SHP77 (cell line): ENCODE measurements at places on chromosomes 4 and X.

DNA sequence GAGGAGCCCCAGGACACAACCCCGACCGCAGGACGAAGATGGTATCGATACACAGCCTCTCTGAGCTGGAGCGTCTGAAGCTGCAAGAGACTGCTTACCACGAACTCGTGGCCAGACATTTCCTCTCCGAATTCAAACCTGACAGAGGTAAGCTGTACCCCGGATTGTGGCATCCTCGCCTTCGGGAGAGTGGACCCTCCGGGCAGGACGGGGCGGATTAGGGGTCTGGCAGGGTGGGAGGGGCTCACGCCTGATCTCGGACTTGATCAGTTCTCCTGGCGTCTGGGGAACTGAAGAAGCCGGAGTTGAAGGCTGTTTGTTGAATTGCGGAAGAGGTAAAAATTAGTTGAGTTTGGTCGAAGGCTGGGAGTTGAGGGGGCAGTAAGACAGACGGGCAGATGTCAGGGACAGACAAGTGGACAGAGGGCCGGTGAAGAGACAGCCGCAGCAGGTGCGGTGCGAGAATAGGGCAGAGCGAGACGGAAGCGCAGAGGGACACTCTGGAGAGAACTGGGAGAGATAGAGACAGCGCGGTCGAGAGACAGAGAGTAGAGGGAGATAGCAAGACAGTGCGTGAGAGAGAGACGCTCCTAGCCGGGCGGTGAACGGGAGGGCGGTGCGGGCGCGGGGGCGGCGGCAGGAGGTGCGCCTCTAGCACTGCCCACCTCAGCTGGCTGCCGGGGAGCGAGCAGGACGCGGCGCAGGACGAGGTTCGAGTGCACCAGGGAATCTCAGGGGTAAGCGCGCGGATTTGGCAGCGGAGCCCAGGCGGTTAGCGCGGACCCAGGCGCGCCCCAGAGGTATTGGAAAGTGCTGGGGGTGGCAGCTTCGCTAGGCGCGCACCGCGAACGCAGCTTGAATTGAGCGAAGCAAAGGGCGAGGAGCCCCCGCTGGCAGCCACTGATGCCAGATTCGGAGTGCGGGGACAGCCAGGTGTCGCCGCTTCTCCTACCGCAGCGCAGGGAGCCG, 23.9 kb downstream of the ARHGAP36 start:
- no peak for DNase-seq

GRCh38 chr4:48024522-48024921, 8.0 kb downstream of the NIPAL1 start:
- no peak for DNase-seq

DNA sequence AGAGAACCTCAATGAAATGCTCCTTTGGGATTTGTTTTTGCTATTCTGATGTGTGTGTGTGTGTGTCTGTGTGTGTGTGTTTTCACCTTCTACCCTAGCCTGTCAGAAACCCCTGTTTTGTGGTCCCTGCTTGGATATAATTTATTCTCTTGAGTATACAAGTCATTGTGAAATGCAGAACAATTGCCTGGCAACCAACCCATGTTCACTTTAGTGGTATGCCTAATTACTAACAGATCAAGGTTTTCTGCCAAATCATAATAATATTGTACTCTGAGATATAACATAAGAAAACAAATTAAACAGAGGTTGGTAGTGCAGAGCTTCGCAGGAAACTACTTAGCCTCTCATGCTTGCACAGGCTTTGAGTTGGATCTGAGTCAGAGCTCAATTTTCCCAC, 7.0 kb upstream of the TET2 start:
- no peak for DNase-seq

DNA sequence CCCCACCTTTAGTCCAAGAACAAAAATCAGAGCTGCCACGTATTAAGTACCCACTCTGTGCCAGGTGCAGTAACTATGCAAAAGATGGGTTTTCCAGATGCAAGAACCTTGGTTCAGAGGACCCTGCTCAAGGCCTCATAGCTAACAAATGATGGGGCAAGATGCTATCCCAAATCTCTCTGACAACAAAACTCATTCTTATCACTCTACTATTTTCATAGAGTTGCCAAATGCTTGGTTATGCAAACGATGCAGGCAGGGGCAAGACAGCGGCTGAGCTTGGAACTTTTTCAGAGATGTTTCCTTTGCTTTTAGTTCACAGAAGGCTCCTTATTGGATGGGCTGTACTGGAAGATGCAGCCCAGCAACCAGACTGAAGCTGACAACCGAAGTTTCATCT, 30.5 kb downstream of the PKD2 start:
- DNase-seq, result no peak

GRCh38 chr4:102219129-102219528, 126.2 kb downstream of the SLC39A8 start:
- no peak for DNase-seq

DNA sequence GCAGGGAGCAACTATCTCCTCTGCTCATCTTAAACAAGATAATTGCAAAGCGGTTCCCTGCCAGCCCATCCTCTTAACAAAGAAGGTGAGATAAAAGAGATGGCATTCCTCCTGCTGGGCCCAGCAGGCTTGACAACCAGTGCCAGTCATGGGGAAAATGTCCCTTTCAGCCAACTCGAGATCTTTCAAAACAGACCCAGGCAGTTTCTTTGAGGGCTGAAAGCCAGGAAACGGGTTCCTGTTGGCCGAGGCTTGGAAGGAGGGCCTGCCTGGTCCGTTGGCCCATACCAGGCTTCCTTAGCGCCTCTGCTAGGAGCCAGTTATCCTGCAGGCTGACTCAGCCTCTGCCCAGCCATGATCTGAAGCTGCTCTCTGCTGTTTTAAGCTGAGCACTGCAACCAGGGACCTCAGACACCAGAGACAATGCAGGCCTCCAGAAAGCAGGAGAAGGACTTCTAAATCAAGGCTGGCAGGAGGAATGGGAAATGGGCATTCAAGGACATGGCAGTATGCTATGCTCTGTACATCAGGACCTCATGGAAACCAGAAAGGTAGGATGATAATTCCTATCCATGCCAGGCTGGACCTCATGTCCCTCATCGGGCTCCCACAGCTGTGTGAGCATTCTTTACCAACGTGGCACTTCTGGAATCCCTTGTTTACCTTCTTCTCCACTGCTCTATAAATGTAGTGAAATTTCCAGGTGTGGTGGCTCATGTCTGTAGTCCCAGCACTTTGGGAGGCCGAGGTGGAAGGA, 42.4 kb upstream of the SLC2A9 start:
- peak; percentile 0 for DNase-seq

DNA sequence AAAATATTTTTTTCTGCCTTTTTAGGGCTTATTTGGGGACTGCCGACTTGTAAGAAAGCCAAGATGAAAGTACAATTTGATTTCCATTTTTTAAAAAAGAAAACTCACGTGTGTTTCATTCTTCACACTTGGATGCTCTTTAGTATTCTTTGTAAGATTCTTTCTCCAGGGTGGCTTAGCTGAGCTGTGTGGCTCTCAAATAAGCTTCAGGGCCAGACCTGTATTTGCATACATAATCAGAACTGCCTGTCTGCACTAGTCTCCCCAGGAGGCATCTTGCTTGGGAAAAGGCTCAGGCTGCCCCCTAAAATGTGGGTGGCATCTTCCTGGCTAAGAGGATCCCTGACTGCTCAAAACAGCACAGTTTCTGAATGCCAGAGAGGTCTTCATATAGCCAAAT, 498.4 kb downstream of the MID1IP1 start:
- no peak for DNase-seq

DNA sequence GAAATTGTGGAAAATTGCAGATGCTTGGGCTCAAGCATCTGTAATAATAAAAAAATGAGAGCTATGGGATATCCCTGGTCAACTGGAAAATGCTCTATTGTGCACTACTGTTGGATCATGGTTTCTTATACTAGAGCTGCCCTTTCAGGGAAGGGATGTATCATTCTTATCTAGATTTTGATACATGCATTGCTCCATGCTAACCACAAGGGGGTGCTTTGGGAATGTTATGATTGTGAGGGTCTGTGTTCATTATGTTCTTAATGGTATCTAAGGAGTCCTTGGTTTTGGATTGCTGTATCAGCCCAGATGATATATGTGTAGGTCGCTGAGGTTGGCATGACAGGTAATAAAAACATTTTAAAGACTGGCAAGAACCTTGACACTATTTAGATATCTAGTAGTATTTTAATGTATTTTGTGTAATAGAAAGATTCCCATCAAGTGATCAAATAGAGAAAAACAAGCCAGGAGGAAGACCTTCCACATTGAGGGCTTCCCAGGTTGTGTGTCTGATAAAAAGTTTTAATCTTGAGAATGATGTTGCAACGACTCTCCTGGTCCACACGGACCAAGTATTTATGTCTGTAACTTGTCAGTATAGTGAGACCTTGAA, 49.2 kb upstream of the TLR2 start:
- DNase-seq, result no peak

GRCh38 chr4:80007745-80008149, 65.3 kb downstream of the ANTXR2 start:
- DNase-seq, result no peak

GRCh38 chr4:40990236-40990898, 224.0 kb downstream of the APBB2 start:
- DNase-seq, result no peak

- no peak for DNase-seq
Measured at GRCh38 chr4:109708990-109709389, 5.7 kb upstream of the CASP6 start.

DNA sequence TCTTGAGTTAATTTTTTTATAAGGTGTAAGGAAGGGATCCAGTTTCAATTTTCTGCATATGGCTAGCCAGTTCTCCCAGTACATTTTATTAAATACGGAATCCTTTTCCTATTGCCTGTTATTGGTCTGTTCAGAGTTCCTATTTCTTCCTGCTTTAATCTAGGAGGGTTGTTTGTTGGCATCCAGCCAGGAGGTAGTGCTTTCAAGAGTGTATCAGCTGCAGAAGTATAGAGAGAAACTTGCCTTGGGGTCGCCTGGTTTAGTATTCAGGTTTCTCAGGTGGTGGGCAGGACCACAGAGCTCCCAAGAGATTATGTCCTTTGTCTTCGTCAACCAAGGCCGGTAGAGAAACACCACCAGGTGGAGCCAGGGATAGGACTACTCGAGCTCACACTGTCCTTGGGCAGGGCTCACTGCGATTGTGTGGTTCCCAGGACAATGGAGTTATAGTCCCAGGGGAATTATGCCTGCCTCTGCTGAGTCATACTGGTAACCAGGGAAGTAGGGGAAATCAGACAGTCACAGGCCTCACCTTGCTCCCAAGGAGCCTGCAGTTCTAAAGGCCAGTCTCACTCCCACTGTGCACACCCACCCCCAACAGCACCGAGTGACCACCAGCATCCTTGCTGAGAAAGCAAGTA, 168.1 kb downstream of the VSIG4 start:
- peak; percentile 0 for DNase-seq

- no peak for DNase-seq
Measured at GRCh38 chr4:161546902-161547301, 616.9 kb downstream of the FSTL5 start.

- DNase-seq, result no peak
Measured at GRCh38 chr4:153068751-153069150, 132.6 kb downstream of the FHDC1 start.

DNA sequence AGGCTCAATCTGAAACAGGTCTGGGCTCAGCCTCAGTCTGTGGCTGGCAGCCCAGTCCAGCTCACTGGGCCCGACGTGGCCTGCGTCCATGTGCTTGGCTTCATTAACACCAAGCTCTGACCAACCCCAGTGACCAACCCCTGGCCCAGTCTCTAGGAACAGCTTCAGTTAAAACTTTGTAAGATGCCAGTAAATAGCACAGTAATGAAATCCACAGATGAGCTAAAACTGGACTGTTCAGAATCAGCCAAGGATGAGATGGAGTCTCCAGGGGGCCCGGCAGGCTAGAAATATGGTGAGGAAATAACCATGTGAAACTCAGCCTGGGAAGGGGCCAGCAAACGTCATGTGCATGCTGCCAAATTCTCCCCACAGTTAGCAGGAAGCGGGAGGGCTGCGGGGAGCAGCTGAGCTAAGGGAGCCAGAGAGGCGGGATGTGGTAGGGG, 37.1 kb upstream of the XPNPEP2 start:
- DNase-seq, result no peak

DNA sequence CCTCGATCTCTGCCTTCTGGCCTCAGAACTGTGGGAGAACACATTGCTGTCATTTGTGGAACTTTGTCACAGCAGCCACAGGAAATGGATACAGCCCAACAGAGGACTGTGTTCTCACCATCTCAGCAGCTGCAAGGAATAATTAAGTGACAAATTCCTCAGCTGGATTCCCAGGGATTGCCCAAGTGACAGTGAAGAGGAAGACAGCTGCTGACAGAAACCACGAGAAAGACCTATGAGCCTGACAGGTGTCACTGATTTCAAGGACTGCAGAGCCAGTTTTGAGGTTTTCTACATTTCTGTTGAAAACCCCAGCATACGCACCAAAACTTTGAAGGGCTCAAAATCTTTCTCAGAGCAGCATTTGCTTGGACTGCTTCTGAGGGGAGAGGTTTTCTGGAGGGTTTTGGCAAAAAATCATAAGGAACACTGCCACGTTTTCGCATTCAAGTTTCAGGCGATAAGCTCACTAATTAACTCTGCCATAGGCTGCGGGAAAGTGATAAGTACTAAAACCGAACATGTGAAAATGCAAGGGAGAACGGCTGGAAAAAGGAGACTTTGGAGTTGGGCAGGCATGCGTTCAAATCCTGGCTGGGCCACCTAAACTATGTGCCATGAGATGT, 88.8 kb downstream of the DRD5 start:
- DNase-seq, result no peak

GRCh38 chrX:71492231-71493065, 40.5 kb upstream of the OGT start:
- DNase-seq, result no peak

GRCh38 chrX:8971116-8971515, 62.8 kb downstream of the FAM9B start:
- DNase-seq, result no peak

DNA sequence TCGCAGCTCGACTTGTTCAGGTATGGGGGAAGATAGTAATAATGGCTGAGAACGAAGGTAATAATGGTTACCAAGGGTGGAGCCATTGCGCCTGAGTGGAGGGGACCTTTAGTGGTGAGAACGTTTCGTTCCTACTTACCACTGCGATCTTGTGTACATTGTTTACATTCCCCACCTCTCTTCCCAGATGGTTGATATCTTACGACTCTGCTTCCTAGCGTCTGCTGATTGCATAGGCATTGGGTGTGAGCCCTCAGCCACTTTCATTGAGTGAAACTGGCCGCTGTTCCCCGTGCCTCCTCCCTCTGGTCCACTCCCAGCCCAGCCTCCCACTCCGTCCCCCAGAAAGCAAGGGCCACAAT, 850 bp downstream of the IGBP1 start:
- no peak for DNase-seq

GRCh38 chr4:157220371-157220881, at the start of gene GRIA2:
Gene GRIA2 (plus strand): TSS chr4:157220728. CDS start chr4:157221043, 315 bp downstream.
- DNase-seq, result peak; percentile 61

GRCh38 chr4:87525636-87526295, 3.4 kb downstream of the SPARCL1 start:
- DNase-seq, result no peak

DNA sequence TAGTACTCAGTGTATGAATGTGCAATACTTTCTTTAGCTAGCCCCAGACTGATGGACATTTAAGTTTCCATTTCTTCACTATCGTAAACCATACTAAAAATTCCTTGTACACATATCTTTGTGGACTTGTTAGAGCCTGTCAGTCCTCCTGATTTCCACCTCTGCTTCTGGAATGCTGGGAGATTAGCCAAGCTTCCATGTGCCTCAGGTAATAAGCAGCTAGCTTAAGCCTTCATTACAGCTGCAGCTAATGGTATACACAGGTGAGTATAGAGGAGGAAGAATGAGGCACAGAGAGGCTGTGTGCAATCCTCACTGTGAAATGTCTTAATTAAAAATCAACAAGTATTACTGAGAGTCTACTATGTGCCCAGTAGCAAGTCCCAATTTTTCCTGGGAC, 9.8 kb downstream of the SMIM9 start:
- no peak for DNase-seq

- no peak for DNase-seq
Measured at GRCh38 chr4:73576381-73576780, 43.9 kb downstream of the RASSF6 start.
